ENCODE measurements at places on chromosomes 12 and 14.

- no peak for DNase-seq
Measured at GRCh38 chr12:53325511-53326061, 4.2 kb upstream of the AAAS start.

GRCh38 chr12:108082485-108082884 is 46.6 kb upstream of the WSCD2 start:
- no peak for DNase-seq

- DNase-seq: no peak
Measured at GRCh38 chr12:112904571-112904970, 2.2 kb upstream of the OAS1 start.

- peak; percentile 77 for DNase-seq
Measured at GRCh38 chr12:101839324-101840283, 8.8 kb upstream of the GNPTAB start.

DNA sequence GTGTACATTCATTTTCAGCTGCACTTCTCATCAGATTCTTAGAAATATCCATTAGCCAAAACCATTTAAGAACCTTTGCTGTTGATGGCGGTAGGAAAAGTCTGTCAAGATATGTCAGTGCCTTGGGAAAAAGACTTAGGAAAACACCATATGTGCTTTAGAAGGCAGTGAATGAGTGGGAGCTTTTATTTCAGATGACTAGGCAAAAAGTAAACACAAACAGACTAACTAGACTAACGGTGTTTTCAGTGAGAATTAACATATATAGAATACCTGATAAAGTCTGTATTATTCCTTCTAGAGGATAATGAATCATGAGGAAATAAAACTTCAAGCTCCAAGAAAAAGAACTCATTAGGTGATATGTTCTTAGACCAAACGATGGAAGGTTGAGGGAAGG is 418.9 kb downstream of the NAV3 start:
- DNase-seq: no peak

- no peak for DNase-seq
Measured at GRCh38 chr12:29147731-29148595, 1.1 kb upstream of the FAR2 start.

- DNase-seq: no peak
Measured at GRCh38 chr12:97757481-97758193, 295.0 kb downstream of the RMST start.

DNA sequence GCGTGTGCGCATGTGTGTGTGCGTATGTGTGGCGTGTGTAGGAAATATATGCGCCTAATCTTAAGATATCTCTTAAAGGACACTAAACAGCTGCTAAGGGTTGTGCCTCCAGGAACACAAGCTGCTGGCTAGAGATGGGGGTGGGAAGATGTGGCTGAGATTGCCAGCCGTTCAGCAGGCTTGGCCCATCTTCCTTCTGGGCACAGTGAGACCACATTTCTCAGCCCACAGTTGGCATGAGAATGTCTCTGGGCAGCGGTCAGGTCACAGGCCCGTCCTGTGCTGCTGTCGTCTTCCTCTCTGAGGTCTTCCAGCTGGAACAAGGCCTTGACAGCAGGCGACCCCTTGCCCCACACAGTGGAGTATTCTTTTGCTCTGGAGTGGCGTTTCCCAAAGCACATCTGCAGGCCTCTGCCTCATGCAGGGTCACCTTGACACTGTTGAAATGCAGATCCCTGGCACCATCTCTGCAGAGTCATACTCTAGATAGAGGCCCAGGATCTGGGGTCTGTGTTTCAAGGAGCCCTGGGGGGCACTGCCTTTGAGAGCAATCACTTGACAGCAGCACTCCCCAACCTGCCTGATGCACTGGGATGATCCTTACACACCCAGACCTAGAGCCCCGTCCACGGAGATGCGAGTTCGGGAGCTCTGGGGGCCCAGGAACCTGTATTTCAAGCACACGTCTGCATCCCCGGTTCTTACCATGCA is 335.5 kb upstream of the SFSWAP start:
- DNase-seq: no peak

DNA sequence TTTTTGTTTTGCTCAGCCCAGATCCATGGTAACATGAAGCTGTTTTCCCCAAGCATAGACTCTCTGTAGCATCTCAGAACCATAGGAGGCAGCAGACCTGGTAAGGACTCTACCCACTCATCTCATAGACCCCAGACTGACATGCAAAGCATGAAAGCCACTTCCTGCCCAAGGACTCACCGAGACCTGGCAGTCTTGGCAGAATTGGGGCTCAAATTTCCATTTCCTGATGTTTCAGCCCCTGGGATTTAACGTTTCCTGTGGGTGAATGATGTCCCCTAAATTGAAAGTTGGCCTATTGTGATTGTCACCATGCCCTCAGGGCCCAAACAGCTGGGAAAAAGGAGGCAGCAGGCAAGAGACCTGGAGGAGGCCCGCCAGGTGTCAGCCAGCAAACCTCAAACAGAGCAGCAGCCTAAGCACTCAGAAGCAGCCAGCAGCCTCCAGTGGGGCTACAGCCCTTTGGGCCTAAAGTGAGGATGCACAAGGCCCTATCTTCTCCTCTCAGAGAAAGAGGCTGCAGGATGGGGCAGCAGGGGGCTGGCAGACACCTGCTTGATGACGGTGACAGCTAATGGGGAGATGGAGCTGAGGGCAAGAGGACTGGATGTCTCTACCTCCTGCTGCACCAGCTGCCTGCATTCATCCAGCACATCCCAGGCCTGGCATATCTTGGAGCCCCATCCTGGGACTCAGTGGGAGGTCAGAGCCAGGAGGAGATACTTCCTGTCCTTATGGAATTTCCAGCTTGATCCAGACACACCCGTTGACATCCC is 8.5 kb downstream of the KRT85 start:
- DNase-seq: no peak

DNA sequence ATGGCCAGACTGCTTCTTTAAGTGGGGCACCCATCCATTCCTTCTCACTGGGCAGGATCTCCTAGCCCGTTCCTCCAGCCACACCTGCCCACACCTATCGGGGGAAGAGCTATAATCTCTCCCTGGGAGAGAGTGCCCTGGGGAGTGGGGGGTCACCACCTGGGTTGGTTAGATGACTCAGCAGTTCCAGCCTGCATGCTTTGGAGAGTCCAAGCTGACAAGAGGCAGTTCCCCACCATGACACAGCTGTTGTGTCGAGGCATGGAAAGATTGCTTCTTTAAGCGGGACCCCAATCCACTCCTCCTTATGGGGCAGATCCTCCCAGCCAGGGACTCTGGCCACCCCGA is 52.6 kb upstream of the PPFIA2 start:
- no peak for DNase-seq

GRCh38 chr14:50943943-50944646 is at the start of gene PYGL:
Gene PYGL, minus strand, starts transcription at chr14:50944483. Its CDS starts 80 bp downstream, at chr14:50944403.
- DNase-seq: peak; percentile 38

GRCh38 chr12:60100160-60100559 is 504.3 kb downstream of the SLC16A7 start:
- DNase-seq: no peak

DNA sequence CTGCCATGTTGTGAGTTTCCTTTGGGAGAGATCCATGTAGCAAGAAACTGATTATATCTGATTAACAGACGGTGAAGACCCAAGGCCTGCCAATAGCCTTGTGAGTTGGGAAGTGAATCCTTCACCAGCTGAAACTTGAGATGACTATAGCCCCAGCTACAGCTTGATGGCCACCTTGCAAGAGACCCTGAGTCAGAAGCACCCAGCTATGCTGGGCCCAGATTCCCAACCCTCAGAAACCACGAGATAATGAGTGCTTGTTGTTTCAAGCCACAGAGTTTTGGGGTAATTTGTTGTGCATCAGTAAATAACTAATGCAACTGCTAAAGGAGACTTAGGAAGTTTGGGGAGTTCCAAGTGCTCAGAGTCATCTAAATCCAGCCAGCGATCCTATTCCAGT is 80.3 kb downstream of the AVPR1A start:
- DNase-seq: no peak

DNA sequence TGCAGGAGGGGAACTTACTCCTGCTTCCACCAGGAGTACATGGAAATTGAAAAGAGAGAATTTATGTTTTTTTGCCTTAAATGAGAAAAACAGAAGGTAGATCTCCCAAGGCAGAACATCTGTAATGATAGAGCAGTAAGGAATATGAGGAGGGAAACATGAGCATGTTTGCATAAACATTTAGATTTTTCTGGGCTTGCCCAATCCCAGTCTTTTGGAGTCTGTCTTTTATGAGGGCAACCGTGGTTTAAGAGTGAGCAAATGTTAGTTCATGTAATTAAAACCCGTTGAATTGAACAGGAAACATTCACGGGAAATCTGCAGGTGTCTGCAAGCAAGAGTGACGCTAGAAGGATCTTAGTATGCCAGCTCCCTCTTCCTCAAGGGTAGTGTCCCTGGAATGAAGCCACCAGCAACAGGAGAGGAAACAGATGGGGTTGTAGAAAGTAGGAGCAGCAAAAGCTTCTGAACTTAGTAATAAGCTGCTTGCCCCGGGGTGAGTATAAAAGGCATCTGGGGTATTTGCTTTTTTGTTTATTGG is 79.3 kb downstream of the ARF6 start:
- DNase-seq: no peak

- no peak for DNase-seq
Measured at GRCh38 chr14:81801921-81802320, 268.3 kb upstream of the SEL1L start.

- no peak for DNase-seq
Measured at GRCh38 chr12:18882690-18883089, 144.8 kb downstream of the CAPZA3 start.

- no peak for DNase-seq
Measured at GRCh38 chr14:100688598-100689461, 37.9 kb upstream of the DLK1 start.

GRCh38 chr12:68792952-68793351 is 15.0 kb upstream of the MDM2 start:
- no peak for DNase-seq

DNA sequence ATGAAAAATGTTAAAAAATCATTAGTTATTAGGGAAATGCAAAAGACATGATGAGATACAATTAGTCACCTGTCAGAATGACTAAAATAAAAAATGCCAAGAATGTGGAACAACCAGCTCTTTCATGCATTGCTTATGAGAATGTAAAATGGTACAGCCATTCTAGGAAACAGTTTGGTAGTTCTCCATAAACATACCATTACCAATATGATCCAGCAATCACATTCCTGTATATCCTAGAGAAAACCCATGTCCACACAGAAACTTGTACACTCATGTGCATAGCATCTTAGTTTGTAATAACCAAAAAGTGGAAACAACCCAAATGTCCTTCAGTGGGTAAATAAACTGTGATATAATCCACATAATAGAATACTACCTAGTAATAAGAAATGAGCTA is 245.7 kb downstream of the FUT8 start:
- DNase-seq: no peak

DNA sequence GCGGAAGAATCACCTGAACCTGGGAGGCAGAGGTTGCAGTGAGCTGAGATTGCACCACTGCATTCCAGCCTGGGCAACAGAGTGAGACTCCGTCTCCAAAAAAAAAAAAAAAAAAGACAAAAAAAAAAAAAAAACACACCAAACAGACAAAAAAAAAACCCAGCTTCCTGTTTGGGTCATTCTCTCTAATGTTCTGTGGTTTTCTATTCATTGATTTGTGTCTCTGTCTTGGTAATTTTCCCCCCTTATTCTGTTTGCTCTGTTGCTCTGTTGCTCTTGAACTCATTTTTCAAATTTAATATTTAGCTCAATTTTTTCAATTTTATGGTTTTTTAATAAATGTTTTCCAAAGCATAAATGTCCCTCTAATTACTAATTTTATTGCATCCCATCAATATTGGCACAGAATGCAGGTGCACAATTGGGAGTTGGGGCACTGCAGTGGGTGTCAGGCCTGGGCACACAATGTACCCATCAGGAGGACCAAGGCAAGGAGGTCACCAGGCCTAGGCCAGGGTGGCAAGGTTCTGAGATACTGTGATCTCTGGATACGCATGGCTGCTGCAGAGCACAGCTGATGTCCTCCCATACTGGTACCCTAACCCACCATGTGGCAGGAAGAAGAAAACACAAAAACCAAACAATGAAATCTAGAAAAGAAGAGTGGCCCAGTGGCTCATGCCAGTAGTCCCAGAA is 8.0 kb upstream of the GNPTAB start:
- DNase-seq: no peak

- no peak for DNase-seq
Measured at GRCh38 chr12:106724934-106725333, 49.5 kb upstream of the RIC8B start.

DNA sequence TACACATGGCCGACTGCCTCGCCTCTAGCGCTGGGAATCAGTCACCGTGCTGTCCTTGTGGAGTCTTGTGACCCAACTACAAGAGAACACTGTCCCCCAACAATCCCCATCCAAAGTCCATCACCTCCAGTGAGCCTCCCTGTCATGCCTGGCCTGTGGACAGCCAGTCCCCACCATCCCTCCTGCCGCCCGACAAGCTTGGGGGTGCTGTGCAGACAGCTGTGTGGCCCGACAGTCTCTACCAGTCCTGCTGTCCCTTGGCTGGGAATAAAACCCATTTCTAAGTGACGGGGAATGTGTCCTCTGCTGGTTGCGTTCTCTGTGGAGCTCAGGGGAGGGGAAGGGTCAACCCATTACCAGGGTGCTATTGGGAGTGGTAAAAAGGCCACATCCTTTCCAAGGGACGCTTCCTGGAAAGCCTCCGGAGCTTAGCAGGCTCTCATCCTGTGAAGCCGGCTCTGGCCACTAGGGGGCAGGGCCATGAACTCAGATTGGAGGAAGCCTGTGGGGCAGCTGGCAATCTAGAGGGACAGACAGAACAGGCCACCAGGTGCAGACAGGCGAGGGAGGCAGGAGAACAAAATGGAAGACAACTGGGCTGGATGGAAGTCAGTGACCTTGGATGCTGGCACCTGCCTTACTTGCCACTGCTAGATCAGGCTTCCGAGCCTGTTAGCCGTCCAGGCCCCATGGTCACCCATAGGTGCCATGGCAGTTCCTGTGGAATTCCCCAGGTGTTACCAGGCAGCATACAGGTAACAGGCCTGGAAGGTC is 12.0 kb upstream of the BLTP3B start:
- DNase-seq: peak; percentile 70

GRCh38 chr14:44170101-44170500 is 337.0 kb downstream of the FSCB start:
- DNase-seq: no peak

DNA sequence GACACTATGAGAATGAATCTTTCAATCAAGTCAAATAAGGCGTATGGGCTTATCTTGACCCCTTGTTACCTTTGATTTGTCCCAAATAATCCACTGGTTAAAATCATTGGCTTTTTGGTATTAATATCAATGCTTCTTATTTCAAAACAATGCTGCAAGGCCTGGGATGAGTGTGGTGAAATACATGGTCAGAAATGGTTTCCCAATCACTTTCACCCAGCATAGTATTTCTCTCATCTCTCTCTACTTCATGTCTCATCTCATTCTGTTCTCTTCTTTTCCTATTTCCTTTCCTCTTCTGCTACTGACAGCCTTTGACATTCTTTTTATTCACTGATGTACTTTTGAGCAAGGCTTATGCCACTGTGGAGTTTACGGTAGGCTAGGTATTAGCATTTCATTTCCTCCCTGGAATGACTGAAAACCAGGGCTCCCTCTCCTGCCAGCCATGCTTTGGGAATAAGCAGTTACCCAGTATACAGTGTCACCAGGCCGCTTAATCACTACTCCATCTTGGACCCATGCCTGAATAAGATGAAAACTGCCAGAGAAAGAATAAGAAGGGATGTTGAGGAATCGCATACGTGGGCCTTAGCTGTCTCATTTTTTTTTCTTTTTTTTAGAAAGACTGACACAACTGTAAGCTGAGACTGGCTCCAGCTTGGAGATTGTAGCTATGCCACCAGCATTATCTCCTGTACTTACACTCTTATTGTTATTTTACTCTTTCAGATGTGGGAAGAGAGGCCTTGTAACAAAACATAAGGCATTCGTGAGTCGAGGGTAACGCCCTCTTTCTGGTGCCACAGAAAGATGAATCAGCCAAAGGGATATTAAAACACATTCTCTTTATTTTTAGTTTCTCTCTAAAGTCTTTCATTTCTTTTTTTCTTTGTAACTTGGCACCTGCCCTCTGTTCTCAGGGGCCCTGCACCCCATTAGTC is 53.5 kb downstream of the IGF1 start:
- no peak for DNase-seq
